ENCODE measurements at places on chromosomes 2 and 18.
A peak's percentile ranks its signal among the peaks of the same experiment; 100 is the strongest.

DNA sequence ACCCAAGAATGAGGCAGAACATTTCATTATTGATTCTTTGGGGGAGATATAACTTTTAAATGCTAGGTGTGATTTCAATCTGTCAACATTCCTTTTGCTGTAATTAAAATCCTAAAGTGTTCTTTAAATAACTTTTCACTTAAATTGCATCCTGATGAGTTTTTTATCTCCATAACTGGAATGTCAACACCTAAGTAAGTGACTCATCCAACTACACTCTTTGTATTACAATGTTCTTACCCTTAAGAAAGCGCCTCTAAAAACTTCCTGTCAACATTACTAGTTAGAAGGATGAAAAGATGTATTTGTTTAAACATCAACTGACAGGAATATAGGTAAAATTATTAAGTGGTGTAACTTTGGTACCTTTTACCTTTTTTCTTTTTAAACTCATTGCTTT lies 1657.0 kb downstream of the LRP1B start:
- no peak for DNase-seq

DNA sequence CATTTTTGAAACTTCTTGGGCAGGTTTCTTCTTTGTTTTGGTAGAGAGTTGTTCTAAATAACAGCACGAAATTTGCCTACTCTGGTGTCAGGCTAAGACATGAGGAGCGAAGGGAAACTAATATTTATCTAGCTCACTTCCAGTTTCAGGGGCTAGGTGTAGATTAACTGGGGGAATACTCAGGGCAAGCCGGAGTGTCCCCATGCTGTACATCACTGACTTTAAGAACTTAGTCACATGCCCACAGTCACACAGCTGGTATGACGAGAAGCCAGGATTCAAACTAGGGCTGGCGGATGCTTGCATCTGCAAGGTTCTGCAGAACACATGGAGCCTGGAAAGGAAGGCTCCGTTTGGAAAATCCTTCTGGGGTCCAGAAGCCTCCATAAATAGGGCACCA lies 133.3 kb downstream of the ALPK2 start:
- DNase-seq, result no peak

DNA sequence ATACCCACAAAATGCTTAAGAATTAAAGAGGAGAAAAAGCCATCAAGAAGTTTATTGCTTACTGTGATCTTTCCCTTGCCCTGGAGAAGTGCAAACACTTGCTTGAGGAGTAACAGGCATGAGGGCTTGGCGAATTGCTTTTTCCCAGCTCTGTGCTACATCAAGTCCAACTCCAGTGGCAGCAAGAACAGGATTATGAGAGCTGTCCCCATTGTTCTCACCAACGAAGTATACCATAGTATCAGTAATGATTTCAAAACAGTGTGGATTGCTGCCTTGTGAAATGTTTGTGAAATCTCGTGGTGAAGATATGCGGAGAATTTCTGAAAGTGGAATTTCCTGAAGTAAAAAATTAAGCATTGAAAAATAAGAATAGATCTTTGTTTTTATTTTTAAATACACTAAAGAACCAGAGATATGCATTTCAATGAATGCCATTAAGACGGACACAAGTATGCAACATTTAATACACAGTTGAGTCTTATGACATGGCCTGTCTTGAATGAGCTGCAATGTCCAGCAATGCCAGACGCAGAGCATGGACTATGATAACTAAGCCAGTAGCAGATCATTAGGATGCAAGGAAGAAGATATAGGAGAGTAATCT lies 43.0 kb downstream of the NDUFAF7 start:
- no peak for DNase-seq

- DNase-seq, result no peak
Measured at GRCh38 chr2:162919111-162919510, 80.5 kb upstream of the KCNH7 start.

DNA sequence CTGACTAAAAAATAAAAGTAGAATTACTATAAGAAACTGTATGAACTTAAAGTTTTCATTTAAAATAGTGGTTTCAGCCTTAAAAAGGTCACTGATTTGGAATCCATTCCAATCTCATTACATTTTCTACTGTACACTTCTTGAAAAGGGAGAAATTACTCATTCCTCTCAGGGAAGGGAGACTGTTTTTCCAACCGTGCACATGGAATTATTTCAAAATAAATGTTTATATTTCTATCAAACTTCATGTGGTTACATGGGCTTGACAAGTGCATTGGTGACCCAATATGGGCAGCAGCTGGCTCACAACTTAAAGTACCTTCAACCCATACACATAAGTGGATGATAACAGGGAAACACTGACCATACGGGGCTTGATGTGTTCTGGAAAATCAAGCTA lies 324.5 kb upstream of the THUMPD2 start:
- DNase-seq, result no peak

DNA sequence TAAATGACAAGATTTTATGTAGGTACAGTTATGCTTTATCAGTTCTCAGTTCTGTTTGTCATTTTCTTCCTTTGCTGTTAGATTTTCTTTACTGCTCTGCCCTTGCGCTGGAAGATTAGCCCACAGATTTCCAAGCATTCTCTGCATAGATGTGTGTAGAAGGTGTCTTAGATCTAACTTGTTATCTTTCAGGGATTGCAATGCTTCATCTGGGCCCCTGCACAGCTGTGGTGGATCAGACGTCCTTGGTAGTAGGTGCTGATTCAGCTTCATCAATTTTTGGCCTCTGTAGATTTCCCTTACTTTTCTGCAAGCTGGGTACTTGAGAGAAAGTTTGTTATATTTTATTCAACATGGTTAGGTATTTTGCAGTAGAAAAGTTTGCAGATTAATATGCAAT lies 115.3 kb upstream of the LINC00305 start:
- DNase-seq, result no peak

DNA sequence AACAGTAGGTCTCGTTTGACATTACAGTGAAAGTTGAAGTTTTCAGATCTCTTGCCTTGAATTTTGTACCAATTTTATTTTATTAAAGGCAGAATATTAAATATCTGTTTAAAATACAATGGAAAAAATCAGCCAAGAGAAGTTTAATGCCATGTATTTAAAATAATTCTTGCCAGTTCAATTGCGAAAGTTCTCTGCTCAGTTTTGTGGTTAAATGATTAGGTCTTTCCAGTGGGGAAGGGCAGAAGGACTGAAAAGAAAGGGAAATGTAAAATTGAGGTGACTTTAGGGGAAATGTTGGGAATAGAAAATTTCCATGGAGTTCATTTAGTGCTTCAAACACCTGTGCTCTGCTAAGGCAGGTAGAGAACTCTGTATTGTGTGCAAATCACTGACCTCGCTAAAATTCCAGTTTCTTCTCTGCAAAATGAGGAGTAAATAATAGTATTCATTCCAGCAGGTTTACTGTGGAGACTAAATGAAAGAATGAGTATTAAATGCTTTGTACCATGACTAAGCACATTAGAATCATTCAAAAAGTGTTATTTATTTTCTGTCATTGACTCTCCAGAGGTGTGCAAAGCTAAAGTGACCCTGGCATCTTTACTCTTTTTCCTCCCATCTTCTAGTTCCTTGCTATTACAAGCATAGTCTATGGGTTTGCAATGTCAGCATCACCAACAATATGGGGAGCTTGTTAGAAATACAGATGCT lies 74.4 kb downstream of the KIAA1328 start:
- no peak for DNase-seq

GRCh38 chr18:59881728-59882656 lies 17.8 kb upstream of the PMAIP1 start:
- DNase-seq, result peak; percentile 37

- DNase-seq, result no peak
Measured at GRCh38 chr18:60358516-60358915, 14.1 kb downstream of the MC4R start.

DNA sequence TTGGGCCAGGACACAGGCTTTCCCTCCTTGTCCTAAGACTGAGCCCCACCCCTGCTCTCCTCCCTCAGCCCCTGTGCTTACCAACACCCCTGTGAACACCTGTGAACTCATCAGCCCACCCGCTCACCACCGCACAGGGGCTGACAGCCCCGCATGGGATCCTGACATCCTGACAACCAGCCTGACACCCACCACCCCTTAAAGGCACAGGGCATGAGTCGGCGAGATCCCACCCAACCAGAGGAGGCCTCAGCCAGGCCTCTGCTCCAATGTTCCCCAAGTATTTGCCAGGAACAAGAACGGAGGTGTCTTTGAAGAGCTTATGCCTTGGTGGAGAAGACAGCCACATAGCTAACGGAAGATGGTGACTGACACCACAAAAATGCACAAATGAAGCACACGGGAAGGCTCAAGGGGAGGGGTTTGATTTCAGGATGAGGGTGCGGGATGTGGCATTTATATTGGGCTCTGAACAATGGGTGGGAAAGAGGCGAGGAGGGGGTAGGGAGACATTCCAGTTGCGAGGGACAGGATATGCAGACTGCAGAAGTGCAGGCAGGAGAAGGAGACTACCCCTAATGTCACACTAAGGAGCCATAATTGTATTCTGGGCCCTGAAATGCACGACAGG lies 11.0 kb downstream of the RAB11FIP5 start:
- no peak for DNase-seq

GRCh38 chr2:240760121-240760520 lies 59.9 kb downstream of the KIF1A start:
- DNase-seq, result no peak

DNA sequence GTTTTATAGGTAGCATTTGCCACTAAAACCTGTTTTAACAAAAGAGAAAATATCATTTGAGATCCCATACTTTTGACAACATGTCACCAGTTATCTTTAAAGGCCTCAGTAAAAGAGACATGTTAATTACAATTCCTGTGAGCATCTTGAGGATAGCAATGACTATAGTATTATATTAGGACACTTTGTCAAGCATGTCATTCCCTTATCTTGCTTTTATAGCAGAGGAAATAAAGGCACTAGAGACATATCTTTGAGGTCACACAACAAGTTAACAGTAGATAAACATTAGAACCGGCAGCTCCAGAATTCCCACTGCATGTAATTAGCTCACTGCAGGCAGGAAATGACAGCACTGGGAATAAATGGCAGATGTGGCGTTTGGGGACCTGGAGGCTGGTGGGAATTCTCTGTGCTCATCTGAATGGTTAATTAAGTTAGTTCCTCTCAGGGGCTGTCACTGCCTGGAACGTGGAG lies 25.9 kb downstream of the LYPD6B start:
- DNase-seq, result no peak

DNA sequence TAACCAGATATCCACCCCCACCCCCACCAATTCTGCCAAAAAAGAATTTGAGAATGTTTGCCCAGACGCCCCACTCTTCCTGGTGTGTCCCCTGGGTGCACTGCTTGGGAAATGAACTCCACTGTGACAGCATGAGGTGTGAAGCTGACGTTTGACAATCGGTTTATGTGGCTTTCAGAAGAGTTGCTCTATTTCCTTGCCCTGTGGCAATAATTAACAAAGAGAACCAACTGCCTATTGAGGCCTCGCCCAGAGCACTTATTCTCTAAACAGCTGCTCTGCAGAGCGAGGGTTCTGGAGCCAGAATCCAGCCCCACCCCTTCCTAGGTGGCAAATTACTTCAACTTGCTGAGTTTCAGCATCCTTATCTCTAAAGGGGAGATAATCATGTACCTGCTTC lies 115.8 kb upstream of the SIX3 start:
- no peak for DNase-seq

GRCh38 chr2:112646102-112646719 lies 472 bp downstream of the SLC20A1 start:
- no peak for DNase-seq

DNA sequence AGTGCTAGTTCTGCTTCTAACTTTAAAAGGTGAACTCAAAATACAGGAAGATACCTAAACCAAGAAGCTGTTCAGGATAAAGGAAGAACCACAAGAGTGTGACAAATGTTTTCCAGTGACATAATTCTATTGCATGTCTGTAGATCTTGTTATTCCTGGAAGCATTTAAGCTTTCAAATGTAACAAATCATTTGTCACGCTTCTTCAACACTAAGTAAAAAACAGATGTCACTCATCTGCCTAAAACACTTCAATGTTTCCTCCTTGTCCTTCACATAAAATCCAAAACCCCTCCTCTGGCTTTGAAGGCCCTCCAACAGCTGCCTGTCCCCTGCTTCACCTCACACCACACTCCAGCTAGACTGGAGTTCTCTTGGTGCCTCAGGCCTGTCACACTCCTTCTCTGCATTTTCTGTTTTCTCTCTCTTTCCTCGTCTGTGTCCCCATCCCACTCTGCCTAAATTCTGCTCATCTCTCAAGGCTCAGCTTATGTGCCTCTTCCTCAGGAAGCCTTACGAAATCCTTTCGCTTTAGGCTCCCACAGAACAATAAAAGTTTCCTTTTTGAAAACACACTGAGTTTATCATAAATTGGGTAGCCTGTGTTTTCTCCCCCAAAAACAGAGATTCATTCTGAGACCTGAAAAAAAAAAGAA lies 6.4 kb upstream of the CLEC4F start:
- no peak for DNase-seq

DNA sequence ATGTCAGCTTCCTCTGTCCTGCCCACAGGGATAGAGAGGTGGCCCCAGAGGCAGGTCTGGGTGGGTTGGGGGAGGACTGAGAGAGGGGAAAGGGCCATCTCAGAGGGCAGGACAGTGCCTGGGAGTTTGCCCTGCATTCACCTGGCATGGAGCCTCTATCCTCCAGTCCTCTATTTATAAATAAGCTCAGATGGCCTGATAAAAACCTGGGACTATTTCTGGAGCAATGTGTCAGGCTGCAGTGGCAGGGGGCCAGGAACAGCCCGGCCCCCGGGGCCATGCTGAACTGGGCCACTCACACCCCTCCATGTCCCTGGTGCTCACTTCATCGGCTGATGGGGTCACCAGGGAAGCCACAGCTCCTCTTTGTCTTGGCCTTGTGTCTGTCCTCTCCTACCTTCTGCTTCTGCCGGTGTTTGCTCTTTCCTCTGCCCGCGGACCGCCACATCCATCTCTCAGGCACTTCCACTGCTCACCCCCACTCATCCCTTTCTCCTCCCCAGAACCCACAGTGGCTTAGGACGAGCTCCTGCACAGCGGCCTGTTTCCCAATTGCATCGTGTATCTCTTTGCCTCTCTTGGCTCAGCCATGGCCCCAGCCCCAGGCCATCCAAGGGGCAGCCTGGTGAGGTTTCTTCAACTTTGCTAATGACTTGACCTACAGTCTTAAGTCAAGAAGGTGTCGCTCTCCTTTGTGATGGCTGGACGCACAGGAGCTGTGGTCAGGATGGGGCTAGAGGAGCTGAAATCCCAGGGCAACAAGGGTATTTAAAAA lies 38.8 kb downstream of the SCTR start:
- DNase-seq, result no peak

GRCh38 chr2:223050900-223051504 lies 988 bp upstream of the KCNE4 start:
- DNase-seq, result no peak

GRCh38 chr18:8999872-9000271 lies 102.6 kb upstream of the NDUFV2 start:
- DNase-seq, result no peak

DNA sequence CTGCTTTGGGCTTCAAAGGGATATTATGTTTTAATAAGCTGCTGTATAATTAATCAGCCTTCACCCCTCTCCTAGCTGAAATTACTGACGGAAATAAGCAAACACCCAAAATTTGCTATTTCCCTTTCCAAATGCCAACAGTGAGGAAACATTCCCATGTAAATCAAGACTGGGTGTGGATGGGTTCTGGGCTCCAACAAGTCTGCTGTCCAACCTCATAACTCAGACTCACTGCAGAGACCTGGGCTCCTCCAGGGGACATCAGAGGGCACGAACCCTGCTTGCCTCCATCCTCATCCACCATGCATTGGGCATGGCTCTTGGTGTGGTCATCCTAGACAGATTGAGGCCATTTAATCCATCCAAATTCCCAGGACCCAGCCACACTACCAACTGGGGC lies 173.7 kb downstream of the C1D start:
- DNase-seq, result no peak

All from NAMALWA (cell line).